DMS53 (cell line): ENCODE measurements at places on chromosomes 12 and 14.

DNA sequence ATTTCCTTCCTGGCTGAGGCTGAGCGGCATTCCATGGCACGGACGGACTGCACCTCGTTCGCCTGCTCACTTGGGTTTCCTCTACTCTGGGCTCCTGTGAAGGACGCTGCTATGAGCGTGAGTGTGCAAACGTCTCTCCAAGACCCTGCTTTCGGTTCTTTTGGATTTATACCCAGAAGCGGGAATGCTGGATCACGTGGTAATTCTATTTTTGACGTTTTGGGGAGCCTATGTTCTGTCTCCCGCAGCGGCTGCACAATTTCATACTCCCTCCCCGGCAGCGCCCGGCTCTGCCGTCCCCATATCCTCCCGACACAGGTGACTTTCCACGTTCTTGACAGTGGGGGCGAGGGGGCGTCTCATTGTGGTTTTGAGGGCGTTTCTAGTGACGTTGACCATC is 20.6 kb downstream of the MMP17 start:
- DNase-seq, result no peak

GRCh38 chr14:104929268-104930230 is 4.9 kb downstream of the PLD4 start:
- DNase-seq, result no peak

GRCh38 chr12:34286934-34287333 is 264.6 kb downstream of the ALG10 start:
- DNase-seq, result no peak

GRCh38 chr12:89960607-89961394 is 252.2 kb upstream of the ATP2B1 start:
- DNase-seq, result no peak

DNA sequence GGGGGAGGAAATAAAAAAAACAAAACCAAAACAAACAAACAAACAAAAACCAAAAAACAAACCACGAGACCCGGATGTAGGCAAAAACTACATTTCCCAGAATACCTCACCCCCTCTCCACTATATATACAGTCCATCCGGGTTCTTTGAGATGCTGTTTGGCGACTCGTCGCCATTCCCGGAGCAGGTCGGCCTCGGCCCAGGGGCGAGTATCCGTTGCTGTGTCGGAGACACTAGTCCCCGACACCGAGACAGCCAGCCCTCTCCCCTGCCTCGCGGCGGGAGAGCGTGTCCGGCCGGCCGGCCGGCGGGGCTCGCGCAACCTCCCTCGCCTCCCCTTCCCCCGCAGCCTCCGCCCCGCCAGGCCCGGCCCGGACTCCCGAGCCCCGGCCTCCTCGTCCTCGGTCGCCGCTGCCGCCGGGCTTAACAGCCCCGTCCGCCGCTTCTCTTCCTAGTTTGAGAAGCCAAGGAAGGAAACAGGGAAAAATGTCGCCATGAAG is at the start of gene RNF10:
TSS of gene RNF10 (plus strand) at position 154 of the 500 bp plus-strand sequence. CDS start 456 bp downstream, outside the sequence.
- DNase-seq, result peak; percentile 96

DNA sequence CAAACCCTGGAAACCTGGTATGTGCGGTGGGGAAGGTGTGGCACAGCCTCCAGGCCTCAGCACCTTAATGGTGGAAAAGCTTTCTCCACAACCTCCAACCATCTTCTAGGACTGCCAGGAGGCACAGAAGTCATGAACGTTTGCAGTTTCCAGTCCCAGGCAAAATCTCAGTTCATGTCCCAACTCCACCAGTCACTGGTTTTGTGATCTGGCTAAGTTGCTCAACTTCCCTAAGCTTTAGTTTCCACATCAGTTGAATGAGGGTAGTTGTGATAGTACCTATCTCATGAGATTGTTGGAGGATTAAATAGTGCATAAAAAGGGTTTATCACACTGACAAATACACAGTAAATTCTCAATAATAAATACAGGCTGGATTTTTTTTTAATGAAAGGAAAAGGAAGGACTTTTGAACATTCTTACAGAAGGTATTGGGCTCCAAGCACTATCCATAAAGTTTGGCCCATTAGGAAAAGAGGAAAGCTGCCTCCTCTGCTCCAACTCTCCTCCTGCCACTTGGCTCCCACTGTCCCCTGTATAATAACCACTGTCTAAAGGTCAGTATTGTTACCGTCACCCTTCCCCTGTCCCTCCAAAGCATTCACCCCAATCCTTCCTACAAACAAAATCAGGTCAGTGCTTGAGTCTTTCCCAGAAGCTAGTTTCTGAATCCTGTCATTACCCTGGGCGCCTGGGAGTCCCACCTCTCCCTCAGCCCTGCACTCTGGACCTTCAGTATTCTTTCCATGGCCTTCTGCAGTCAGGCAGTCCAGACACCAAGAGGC is 6.3 kb downstream of the PCK2 start:
- no peak for DNase-seq
